ENCODE measurements at places on chromosomes 3 and 15.
A peak's percentile ranks its signal among the peaks of the same experiment; 100 is the strongest.

- DNase-seq: no peak
Observed at GRCh38 chr3:137854533-137855261, 90.6 kb downstream of the SOX14 start.

DNA sequence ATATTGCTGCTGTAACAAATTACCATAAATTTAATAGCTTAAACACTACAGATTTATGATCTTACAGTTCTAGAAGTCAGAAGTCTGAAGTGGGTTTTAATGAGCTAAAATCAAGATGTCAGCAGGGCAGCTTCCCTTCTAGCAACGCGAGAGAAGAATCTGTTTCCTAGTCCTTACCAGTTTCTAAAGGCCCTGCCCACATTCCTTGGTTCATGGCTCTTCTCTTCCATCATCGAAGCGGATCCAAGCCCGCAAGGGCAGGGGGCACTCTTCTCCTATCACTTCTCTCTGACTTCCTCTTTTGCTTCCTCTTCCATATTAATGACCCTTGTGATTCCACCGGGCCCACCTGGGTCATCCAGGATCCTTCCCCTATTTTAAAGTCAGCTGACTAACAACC, 16.1 kb downstream of the MINDY4B start:
- DNase-seq: no peak

GRCh38 chr3:119160361-119160760, 13.0 kb upstream of the UPK1B start:
- DNase-seq: no peak

DNA sequence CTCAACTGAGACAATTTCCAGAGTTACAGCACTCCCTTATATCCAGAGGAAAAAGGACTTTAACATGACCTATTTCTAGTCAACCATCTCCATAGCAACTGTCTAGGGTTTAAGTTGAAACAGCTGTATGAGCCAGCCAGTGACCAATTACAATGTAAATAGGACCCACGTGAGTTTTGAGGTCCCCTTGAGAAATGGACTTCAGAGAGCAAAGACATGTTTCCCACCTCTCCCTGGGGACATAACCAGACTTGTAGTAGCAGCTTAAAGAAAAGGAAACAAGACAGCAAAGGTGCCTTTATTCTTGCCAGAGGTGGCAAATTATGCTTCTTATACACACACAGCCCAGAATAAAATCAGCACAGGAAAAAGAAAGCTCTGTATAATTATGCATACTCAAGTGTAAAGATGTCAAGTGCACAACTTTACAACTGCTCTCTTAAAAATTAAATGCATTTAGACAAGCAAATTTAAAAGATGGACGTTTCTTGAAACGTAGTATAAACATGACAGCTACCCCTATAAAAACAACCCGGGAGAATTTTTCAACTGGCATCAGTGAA, 40.2 kb downstream of the SUMF1 start:
- no peak for DNase-seq

DNA sequence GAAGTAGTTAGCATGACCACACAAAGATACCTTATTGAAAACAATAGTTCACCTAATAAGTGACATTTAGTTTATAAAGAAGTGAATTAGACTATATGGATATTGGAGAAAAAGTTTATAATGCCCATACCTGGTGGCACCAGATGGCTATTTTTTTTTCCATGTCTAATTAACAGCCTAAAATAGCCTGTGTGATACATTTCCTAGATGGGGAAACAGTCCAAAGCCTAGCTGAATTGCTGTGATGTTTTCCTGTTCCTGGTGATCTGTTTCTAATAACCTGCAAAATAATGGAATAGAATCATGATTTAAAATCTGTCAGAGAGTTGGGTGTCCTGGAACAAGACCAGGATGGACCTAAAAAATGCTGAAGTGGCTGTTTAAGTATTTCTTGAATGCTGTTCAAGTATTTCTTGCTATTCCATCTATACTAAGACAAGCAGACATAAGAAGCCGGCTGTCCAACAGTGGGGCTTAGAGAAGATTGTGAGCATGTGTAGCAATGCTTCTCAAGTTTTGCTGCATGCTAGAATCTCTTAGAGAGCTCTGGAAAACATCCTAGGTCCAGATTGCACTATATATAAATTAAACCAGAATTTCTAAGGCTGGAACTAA, 31.3 kb downstream of the LRRC3B start:
- DNase-seq: no peak

DNA sequence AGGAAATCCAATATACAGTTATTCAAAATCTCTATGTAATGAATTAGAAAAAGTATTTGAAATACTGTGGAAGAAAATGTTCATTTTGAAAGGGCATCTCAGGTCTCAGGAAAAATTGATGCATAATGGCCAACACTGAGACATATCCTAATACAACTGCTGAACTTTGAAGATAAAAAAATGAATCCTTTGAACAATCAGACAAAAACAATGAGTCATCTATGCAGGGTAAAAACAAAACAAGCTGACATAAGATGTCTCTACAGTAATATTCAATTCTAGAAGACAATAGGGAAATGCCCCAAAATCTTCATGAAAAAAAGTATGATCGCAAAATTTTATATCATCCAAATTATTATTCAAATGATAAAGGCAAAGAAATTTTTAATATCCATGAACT, 34.0 kb upstream of the ZNF280D start:
- no peak for DNase-seq

- DNase-seq: peak; percentile 3
Observed at GRCh38 chr3:155805204-155805801, 775 bp downstream of the C3orf33 start.

DNA sequence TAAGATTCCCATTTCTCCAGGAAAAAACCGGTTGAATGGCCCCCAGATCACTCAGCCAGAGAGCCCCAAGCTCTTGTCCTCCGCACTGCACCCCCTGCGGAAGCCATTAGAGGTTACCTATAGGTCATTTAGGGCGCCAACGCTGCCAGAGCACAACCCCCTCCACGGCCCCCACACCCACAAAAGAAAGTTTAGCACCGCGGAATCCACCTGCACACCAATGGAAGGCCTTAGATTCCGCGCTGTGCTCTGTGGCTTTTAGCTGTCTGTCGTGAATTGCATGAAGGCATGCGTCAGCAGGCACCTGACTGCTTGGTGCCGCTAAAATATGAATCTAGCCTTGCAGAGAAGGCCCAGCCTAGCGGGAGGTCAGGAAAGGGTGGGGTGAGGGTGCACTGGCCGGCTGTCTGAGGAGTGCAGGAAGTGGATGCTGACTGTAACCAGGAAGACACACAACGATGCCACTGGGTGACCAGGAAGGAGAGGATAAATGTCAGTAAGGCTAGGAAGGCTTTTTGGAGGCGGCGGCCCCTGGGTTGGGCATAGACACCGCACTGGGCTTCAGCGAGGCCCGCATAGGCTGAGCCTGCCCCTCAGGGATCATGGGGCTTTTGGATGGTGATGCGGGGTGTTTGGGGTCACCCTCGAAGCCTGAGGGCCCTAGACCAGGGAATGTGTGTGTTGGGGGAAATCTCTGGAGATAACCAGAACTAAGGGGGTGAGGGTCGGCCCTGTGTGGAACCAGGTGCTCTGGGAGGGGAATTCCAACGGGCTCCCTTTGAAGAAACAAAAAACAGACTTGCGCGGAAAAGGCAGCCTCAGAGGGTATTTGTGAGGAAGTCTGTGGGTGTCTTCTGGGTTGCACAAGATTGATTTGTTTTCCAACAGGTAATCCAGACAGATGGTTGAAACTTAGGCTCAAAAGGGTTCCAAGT, 976 bp upstream of the NUP210 start:
- DNase-seq: peak; percentile 14

- DNase-seq: no peak
Observed at GRCh38 chr15:47618241-47618640, 99.1 kb upstream of the SEMA6D start.

DNA sequence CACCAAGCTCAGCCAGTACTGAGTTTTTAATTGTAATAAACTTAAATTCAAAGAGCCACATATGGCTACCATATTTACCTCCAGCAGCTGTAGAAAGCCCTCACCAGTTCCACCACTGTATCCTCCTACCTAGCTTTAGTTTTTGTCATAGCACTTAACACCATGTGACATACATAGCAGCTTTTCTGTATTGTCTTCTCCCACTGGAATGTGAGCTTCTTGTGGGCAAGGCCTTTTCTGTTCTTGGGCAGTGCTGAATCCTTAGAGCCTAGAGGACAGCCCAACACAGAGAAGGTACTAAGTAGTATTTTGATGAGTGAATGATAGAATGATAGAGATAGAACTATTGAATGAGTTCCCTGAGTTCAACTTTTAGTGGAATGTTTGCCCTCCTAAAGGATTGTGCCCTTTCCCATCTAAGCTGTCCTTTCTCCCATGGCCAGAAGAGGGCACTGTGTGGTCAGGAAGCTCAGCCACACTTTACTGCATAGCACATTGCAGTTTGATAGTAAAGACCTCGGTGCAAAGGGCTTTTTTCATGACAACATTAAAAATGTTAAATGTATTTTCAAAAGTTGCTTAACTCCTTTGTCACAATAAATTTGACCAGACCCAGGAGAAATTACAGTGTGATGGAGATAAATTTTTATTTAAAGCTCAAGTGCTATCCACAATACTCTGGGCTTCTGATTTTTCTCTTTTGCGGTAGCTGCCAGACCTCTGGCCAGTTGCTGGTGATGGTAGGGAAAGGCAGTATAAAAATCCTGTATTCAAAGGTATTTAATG, 115.8 kb downstream of the GHSR start:
- DNase-seq: peak; percentile 26

GRCh38 chr15:78437107-78437761, 782 bp upstream of the IREB2 start:
- no peak for DNase-seq

GRCh38 chr3:138943724-138944653, 2.9 kb downstream of the FOXL2 start:
- no peak for DNase-seq

- no peak for DNase-seq
Observed at GRCh38 chr3:196995027-196995426, 26.4 kb upstream of the PIGZ start.

- DNase-seq: no peak
Observed at GRCh38 chr3:60919296-60919695, 332.0 kb downstream of the FHIT start.

GRCh38 chr3:18740631-18741583, 315.8 kb upstream of the SATB1 start:
- no peak for DNase-seq

DNA sequence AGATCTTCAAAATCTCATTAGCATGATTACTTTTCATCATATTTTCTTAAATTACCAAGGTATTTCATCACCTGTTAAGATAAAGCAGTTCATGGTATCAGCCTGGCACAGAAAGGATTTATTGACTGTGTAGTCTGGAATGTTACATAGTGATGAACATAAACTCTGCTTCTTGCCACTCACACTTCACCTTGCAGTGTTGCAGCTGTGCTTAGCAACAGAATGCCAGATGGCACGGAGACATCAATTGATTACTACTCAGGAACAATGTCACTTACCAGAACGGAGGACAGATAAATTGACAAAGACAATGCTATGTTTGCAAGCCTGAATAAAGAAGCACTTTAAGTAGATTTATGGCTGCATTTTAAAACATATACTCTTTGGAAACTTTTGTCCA, 15.0 kb upstream of the BCHE start:
- DNase-seq: no peak

DNA sequence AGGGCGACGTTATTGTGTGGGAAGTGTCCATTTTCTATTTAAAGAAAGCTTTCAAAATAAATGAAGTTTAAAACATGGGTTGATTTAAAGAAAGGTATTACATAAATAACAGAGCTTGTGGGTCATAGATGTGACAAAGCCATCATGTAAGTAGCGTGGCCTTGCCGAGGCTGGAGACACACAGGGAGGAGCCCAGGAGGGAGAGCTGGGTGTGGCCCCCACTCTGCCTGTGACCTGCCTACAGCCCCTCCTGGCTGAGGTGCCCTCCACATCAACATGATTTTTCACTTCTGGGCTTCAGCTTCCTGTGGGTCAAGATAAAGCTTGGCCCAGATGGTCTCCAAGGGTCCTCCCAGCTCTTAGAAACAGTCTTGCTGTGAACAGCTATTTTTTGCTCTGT, 12.5 kb upstream of the MGLL start:
- DNase-seq: no peak

- DNase-seq: no peak
Observed at GRCh38 chr15:52524223-52525136, 4.2 kb downstream of the MYO5A start.

All from NCI-H2029 treated with DMSO at 0.1 percent for 48 hours (cell line).